ENCODE measurements at places on chromosomes 5 and 9. TPM values are rescaled to one million over a fixed set of nuclear protein-coding genes. Genes with fewer than 3 reads are reported as not detected.

The MORN5 gene
- total RNA-seq = not detected

The TAL2 gene
- not detected for total RNA-seq

The LRRTM2 gene
- total RNA-seq = not detected

The PCDHGA1 gene
- 0.05 TPM for total RNA-seq

The RNF224 gene
- total RNA-seq = not detected

The ATOX1 gene
- 48.1 TPM for total RNA-seq

The DNAH5 gene
- not detected for total RNA-seq

The TENT4A gene
- total RNA-seq = 37.4 TPM

The PCDHGA7 gene
- not detected for total RNA-seq

The FST gene
- not detected for total RNA-seq

The PCDHA13 gene
- total RNA-seq = not detected

The SLC6A19 gene
- total RNA-seq = not detected

The HMMR gene
- 77.8 TPM for total RNA-seq

The ADCY2 gene
- not detected for total RNA-seq

The SPATA31E1 gene
- total RNA-seq = not detected

The PRKACG gene
- total RNA-seq = not detected

The PSD2 gene
- total RNA-seq = not detected

The DBH gene
- not detected for total RNA-seq

The LCN9 gene
- not detected for total RNA-seq

The WNK2 gene
- total RNA-seq = not detected

The ORM1 gene
- total RNA-seq = not detected

The MACROH2A1 gene
- 297 TPM for total RNA-seq

The GPX3 gene
- not detected for total RNA-seq

The FCN2 gene
- not detected for total RNA-seq

The TMEM174 gene
- not detected for total RNA-seq

The POU5F2 gene
- total RNA-seq = 0.97 TPM

The WNT8A gene
- total RNA-seq = not detected

The SEMA4D gene
- total RNA-seq = 334 TPM

The TRPM3 gene
- not detected for total RNA-seq

The N4BP3 gene
- 1.3 TPM for total RNA-seq

The PCDHB3 gene
- not detected for total RNA-seq

The C9 gene
- not detected for total RNA-seq

The HAVCR2 gene
- total RNA-seq = 34.7 TPM

The GZMA gene
- 165 TPM for total RNA-seq

The CDKN2B gene
- total RNA-seq = 0.65 TPM

The PLAC8L1 gene
- total RNA-seq = 0.48 TPM
